Renal pelvis (tissue), 12 donors: ENCODE measurements at places on chromosomes 6 and 20. TPM values are rescaled to one million over a fixed set of nuclear protein-coding genes. Genes with fewer than 3 reads are reported as not detected.
A peak's percentile ranks its signal among the peaks of the same experiment; 100 is the strongest.

- no peak for DNase-seq
Observed at GRCh38 chr20:62825333-62825985, 8.6 kb downstream of the COL9A3 start.

SOX18 gene
- polyA plus RNA-seq = 8.0 TPM

- no peak for DNase-seq
Observed at GRCh38 chr20:5150226-5151076, 23.6 kb downstream of the CDS2 start.

DNA sequence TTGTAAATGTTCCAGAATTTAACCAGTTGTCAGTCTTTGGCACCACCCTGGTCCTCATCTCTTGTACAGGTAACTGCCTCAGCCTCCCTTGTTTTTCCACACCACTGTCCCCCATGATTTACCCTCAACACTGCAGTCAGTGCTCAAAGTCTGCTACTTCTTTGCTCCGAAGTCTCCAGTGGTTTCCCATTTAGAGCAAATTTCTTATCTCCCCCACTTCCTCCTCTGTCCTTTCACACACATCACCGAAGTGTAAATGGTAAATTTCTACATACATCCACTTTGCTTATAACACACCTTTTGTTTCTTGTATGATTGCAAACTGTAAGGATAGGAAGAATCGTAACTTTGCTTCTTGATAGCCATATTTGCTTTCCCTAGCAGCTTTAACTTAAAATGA, 115.3 kb downstream of the JARID2 start:
- DNase-seq = no peak

- no peak for DNase-seq
Observed at GRCh38 chr6:164827537-164827936, 481.9 kb downstream of the C6orf118 start.

TCF15 gene
- 1.9 TPM for polyA plus RNA-seq

PSORS1C2 gene
- not detected for polyA plus RNA-seq

DNA sequence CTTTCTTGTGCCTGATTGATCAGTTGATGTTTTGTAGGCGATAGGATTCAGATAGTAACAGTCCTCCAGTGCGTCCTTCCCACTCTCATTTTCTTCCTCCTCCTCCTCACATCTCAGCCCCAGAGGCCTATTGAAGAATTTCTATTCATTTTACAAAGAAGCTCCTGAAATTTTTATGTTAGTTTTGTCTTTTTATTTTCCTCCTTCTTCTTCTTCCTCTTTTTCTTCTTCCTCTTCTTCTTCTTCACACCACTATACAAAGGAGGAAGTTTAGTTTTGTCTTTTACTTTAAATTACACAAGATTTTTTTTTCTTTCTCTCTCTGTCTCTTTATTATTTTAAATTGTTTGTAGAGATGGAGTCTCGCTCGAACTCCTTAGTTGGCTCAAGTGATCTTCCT, 19.1 kb downstream of the BTN2A1 start:
- no peak for DNase-seq

DNA sequence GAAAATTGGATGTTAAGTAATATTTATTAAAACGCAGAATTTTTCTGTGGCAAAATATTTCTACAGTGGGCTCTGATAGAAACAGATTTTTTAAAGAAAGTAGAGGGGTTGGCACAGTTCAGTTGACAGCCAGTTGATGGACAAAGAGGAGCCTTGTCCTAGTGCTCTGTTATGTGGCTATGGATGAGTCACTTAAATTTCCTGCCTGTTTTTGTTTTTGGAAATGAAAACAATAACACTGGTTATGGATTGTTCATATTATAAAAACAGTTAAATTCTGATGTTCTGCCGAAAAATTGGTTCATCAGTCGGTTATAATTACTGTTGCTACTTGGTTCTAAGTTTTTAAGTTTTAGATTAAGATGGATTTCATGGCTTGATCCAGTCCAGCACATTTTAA, 42.8 kb downstream of the MYO6 start:
- DNase-seq = no peak

APOM gene
- polyA plus RNA-seq = 116 TPM

DNA sequence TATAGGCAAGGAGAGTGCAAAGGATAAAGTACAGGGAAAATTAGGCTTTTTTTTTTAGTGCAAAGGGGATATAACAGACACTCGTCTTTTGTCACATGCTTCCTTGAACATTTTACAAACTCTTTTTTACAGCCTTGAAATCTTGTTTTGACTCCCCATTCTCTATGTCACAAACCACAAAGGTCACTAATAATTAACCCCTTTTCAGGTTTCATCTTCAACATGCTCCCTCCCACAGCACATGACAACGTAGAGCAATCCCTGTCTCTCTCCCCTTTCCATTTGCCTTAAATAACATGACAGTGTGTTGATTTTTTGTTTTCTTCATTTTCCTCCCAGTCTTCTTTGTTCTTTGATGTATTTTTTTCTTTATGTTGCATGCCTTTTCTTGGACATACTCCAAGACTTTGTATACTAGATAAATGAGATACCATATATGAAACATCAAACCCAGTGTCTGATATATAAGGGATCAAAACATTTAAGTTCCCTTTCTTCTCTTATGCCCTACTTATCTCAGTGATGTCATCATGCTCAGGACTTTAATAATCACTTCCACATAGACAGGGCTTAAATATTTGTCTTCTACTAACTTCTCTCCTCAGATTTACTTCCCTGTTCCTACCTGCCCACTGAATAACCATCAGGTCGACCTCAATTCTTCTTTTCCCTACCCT, 378.7 kb upstream of the HSF2 start:
- DNase-seq = no peak

DNA sequence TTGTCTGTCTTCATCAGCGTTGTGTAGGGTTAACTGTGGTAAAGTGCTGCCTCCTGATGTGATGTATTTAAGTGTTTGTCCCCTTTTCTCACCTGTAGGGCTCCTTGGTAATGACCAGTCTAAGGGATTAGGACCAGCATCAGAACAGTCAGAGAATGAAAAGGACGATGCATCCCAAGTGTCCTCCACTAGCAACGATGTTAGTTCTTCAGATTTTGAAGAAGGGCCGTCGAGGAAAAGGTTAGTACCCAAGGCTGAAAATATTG, 164.2 kb downstream of the JARID2 start:
- DNase-seq = no peak

- DNase-seq = no peak
Observed at GRCh38 chr20:18255526-18255925, 32.8 kb upstream of the ZNF133 start.

- peak; percentile 87 for DNase-seq
Observed at GRCh38 chr20:61951695-61952533, 113.8 kb downstream of the TAF4 start.

DNA sequence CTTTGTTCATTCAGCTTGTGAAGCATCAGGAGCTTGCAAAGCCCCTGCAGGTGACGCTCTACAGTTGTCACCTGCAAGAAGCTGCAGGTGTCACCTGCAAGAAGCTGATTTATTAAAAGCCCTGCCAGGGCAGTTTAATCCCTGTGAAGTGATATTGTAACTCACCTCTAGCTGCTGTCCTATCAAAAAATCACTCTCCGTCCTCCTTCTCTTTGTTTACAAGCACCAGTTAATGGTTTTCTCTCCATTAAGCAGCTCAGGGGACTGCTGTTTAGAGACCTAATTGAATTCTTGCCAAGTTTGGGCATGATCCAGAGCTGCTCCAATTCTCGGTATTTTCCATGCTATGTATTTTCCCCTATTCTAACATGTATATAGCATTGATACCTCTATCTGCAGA, 345.9 kb downstream of the ARHGAP18 start:
- no peak for DNase-seq

GRCh38 chr20:48198929-48199451, 413.7 kb upstream of the SULF2 start:
- peak; percentile 78 for DNase-seq

DNA sequence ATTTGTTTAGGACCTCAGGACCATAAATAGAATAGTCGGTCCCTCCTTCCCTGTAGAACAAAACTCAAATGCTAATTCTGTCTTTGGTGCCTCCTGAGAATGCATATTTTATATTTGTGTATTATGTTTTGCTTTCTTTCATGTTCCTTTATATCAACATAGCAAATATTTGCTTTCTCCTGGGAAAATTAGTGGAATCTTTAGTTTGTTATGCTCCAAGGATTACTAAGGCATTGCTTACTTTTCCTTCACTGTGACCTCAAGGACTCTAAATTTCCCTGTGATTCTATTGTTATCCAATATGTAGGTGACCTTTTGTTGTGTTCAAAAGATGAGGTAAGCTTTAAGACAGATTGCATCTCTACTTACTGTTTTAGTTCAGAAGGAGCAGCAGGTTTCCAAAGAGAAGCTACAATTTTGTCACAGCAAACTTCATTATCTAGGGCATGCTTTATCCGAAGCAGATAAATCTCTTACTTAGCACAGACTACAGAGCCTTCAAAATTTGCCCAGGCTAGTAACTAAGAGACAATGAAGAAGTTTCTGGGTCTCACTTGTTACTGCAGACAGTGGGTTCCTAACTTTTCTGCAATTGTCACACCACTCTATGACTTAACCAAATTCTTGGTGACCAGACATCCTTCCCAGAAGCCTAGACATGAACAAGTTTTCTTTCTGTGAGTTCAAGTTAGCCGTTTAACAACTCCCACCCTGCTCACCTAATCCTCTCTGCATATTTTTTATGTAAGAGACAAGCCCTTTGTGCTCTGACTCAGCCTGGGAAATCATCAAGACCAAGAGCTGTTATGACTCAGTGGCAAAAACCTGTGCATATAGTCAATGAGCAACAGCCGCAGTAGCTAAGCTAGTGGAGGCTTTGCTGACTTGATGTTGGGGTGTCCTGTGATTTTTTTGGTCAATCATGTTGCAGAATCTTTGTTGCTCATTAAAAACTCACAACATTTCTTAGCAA, 378.8 kb downstream of the QKI start:
- no peak for DNase-seq

- no peak for DNase-seq
Observed at GRCh38 chr6:38117281-38117680, 297.8 kb downstream of the ZFAND3 start.

DNA sequence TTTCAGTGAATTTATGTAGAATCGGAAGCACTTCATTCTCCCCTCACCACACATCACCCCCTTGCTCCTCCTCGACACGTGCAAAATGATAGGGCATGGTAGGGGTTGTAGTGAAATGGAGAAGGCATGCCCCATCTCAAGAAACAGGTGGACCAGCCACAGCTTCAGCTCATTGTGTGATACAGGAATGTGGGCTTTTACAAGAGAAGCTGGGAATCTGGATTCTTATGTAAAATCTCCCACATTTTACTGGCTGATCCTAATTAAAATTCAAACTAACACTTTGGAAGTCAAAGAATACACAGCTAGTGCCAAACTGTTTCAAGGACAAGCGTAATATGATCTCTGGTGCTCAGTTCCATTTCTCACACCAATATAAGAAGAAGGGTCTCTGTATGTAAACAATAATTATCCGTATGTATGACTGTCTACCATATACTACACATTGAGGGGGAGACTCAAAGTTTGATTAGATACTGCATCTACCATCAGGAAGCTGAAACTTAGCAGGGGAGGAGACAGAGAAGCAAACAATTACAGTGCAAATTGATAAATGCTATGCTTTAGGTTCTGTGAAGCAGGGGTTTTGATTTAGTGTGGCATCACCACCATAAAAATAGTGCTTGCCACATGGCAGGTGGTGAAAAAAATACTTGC, 24.3 kb upstream of the KIAA0408 start:
- no peak for DNase-seq

- DNase-seq = no peak
Observed at GRCh38 chr6:157867155-157867559, 44.1 kb downstream of the SNX9 start.

PRRC2A gene
- 209 TPM for polyA plus RNA-seq

- no peak for DNase-seq
Observed at GRCh38 chr20:56628015-56628872, 862 bp upstream of the TFAP2C start.

- DNase-seq = no peak
Observed at GRCh38 chr6:33424855-33425667, 5.2 kb downstream of the SYNGAP1 start.

ERMARD gene
- polyA plus RNA-seq = 33.9 TPM

GRCh38 chr6:159062976-159063375, 18.2 kb upstream of the TAGAP start:
- no peak for DNase-seq
